ENCODE measurements at places on chromosomes 5 and 9.

DNA sequence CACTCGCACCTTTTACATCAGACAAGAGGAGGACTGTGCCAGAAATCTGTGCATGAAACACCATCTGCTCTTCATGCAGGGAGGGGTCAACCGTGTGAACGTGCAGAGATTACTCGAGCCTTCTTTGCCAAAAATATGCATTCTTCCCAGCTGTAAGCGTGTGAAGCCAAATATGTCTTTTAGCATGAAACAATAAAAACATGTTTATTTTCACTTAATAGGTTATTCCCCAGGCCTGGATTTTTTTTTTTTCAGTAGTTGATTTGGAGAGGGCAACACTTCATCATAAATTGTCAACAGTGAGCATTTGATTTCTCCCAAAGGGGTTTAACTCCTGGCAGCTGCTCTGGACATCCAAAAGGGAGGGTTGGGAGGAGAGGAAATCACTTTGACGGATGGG, 23.8 kb downstream of the PLAC8L1 start:
- no peak for DNase-seq

GRCh38 chr9:16043756-16044578, 491.1 kb downstream of the CCDC171 start:
- no peak for DNase-seq

DNA sequence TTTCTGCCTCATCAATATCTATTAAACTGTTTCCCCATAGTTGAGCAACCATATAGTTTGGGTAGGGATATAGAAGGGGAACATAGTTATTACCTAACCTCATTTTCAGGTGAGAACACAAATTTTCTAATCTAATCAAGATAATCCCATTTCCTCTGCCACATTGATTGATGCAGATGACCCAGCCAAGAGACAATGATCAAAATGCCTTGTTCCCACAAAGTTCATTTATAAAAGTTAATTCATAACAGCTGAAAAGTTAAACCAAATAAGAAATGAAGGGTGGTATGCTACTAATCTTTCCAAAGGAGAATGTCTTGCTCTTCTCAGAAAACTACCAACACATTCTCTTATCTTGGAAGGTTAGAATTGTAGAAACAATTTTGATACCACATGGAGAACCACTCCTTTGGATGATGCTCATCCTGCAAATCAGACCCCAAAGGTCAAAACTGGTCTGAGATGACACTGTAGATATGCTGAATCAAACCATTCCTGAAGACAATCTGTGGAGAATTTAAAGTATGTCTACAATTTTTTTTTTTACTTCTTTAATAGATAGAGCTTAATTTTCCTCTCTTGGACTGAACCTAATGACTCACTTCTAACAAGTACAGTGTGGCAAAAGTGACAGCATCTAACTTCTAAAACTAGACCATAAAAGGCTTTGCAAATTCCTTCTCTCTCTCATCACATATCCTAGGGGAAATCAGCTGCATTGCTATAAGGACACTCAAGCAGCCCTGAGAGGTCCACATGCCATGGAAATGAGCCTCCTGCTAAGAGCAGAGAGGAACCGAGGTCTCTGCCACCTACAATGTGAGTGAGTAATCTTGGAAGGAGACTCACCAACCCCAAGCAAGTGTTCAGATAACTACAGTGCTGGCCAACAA, 586.7 kb upstream of the TUSC1 start:
- DNase-seq = no peak

DNA sequence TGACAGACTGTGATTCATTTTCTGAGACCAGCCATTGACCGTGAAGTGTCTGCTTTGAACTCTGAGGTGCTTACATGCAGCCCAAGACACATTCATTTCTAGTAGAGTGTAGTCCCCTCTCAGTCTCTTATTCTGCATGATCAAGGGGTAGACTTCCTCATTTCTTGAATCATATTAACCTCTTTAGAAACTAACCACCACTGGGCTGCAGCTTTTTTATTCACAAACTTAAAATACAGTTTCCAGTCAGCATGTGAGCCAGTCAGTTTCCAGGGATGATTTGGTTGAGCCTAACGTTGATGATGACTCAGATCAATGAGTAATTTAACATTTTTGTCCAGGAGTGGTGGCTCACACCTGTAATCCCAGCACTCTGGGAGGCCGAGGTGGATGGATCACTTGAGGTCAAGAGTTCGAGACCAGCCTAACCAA, 59.2 kb downstream of the OTULIN start:
- DNase-seq = no peak

- no peak for DNase-seq
Measured at GRCh38 chr9:11792870-11793269, 900.3 kb upstream of the TYRP1 start.

DNA sequence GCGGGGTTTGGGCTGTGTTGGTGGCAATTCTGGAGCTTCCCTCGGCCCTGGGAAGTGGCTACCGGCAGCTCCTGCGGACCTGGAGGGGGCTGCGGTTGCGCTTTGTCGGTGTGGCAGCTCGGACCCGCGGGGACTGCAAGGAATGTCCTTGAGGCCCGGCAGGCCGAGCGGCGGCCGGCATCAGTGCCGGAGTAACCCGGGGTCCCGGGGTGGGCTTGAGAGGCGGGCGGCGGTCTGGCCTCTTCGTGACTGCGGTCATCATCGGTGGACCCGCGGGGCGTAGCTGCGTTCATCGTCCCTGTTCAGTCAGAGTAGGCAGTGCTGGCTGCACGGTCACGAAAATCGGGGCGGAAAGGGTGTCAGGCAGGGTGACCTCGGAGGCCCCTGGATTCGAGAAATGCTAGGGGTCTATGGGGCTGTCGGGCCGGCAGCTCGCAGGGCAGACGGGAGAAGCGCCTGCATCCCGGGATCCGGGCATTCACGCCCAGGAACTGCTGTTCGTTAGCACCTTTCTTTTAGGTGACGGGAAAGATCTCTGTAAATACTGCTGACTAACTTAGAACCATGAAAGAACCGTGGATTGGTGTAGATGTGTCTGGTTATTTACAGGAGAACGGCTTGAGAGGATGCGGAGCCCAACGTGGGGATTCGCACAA, 474 bp downstream of the HMGCR start:
- DNase-seq = peak; percentile 42

- no peak for DNase-seq
Measured at GRCh38 chr9:110364451-110364850, 26.8 kb upstream of the TXNDC8 start.

DNA sequence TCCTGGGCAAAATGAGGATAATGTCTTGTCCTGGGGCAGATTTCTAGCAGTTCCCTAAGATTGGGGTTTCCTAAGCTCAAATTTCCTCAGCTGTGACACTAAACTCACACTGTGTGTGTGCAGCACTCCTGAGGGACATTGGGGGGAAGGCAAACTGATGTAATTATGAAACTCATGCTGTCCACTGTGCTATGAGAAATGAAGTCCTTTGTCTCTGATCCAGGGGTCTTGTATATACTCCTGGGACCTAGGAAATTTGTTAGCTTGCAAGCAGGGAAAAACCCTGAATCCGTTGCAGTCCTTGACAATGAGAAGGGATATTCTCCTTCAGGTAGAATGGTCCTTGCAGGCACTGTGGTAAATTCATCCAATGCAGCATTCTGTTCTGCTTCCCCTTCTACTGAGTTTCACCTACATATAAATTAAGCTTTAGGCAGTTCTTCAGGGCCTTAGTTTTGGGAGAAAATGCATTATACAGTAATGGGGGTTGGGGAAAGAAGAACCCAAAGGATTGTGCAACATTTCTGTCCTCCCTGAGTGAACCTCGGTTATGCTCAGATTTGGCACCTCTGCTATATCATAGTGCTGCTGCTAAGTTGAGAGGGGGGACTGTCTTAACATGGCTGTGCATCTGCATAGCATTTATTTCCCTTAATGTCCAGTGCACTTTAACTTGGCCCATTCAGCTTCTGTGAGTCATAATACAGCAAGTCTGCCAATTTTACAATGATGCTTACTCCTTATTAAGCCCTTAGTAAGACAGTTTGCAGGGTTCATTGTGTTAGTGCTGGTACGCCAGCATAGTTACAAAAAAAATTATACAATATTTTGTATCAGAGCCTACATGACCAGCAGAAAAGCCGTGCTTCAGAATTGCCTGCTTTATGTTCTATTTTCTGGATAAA, 80.2 kb downstream of the PJA2 start:
- no peak for DNase-seq

GRCh38 chr9:95127249-95128176, 190.0 kb downstream of the FANCC start:
- peak; percentile 63 for DNase-seq

- no peak for DNase-seq
Measured at GRCh38 chr5:72606525-72606924, 99.3 kb upstream of the ZNF366 start.

DNA sequence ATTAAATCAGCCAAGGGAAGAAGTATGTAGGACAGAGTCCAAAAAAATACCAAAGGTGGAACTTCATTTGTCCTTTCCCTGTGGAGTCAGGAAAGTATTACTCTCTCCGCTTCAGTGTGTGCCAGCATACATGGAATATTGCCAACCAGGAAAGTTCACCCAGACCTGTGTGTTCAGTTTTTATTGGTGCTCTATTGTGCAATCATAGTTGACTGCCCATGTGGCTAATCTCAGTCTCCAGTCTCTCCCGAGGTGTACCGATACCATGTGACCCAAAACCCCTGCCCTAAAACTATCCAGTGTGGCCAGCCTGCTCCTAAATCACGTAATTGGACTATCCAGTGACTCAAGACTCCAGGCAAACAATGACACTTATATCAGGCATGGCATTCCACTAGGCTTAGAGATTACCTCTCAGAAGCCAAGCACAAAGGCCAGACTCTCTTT, 38.8 kb downstream of the NFX1 start:
- DNase-seq = no peak

DNA sequence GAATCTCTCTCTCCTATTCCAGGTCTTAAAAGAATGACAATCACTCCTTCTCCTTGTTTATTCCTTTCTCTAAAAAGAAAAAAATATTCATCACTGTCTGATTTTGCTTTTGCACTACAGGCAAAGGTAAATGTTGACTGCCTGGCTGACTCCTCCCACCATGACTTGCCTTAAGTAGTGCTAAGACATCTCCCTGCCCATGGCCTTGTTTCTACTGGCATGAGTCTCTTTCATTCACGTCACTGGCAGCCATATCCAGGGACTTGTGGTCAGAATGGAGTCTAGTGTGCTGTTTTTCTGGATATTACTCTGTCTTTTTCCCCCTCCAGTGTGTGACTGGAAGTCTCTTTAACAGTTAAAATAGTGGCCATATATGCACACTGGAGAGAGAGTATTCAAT, 522.9 kb upstream of the DAB2 start:
- DNase-seq = no peak

DNA sequence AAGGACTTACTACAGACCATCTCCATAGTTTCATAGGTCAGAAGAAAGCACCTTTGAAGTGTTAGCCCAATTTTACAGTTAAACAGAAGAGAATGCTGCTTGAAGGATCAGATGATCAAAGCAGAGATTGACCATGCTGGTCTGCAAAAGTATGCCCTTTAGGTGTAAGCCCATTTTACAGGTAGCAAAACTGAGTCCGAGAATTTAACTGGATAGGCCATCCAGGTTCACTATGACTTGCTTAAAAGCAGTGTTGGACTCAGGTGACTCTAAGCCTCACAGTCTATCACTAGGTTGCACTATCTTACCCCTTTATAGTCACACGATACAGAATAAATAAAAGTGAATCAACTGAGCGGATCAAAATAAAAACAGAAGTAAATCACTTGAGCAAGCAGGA, 212.7 kb downstream of the DCP2 start:
- no peak for DNase-seq

GRCh38 chr5:45162974-45163373, 354.2 kb downstream of the MRPS30 start:
- DNase-seq = no peak

GRCh38 chr5:77845324-77845646, 69.1 kb upstream of the TBCA start:
- no peak for DNase-seq

DNA sequence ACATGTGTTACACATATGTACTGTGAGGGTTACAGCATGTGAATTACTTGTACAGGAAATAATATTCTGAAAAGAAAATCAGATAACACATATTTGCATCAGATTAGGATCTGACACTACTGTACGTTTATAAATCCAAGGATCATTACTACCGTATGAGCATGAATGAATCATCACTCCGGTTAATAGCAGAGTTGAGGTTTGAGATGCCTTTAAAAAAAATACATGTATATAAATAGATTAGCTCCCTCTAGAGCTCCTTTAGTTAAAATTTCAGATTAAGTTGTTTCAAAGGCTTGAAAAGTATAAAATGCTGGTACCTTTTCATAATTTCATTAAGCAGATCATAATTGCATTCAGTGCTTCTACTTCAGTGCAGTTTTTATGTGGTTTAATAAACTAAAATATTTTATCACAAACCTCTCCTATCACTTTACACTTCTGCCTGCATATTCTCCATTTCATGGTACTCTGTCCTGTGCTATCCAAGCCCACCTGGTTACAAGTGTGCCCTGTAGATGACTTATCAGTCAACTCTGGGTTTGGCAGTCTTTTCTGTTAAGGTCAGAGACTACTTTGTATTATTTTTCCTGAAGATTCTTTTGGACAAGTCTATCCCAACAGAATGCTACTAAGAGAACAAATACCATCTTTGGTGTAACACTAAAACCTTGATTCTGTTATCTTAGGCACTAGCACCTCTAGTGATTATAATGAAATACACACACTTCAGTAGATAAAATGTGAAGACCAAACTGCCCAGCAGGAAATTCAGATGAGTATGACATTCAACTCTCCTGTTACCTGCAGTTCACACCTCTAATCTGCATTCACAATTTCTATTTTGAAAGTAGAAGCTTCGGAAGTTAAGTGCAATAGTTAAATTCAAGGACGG, 48.0 kb upstream of the POU5F2 start:
- no peak for DNase-seq

DNA sequence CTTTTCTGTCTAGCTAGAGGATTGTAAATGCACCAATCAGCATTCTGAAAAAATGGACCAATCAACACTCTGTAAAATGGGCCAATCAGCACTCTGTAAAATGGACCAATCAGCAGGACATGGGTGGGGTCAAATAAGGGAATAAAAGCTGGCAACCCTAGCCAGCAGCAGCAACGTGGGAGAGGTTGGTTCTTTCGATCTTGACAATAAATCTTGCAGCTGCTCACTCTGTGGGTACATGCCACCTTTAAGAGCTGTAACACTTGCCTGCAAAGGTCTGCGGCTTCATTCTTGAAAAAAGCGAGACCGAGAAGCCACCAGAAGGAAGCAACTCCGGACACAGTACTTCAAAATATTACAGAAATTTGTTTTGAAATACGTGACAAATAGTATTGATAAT, 424.6 kb upstream of the CDH9 start:
- no peak for DNase-seq

DNA sequence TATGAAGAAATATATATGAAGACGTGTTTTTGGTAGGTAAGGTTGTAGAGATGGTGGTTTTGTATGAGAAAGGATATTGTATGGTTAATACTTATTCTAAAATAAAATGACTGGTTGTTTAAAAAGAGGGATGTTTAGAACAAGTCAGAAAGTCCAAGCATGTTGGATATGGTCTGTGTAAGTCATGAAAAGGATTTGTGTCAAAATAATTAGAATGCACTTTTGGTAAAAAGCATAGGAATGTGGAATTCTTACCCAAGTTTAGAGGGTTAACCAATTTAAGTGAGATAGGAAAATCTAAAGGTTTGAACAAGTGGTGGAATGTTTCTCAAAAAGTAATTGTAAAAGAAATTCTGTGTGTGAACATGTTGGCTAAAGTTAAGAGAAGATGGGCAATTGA, 1556.5 kb upstream of the C9orf72 start:
- DNase-seq = no peak

GRCh38 chr9:112044881-112045280, 130.2 kb downstream of the SUSD1 start:
- DNase-seq = no peak

- DNase-seq = no peak
Measured at GRCh38 chr9:115680231-115680630, 473.4 kb upstream of the PAPPA start.

All from T-helper 2 cell treated with Interferon-gamma antibody and Interleukin-4, amounts not matched to agents 5 μg/mL and 100 μg/mL, for 36 hours (primary cell).